Activated T-cell treated with anti-CD3 and anti-CD28 coated beads, Interleukin-2, amount 50 U/mL, for 1 hour (primary cell): ENCODE measurements at places on chromosomes 7 and 10.

- DNase-seq: no peak
Observed at GRCh38 chr7:131562941-131563340, 6.5 kb upstream of the PODXL start.

- DNase-seq: no peak
Observed at GRCh38 chr7:18437101-18437500, 58.4 kb upstream of the HDAC9 start.

DNA sequence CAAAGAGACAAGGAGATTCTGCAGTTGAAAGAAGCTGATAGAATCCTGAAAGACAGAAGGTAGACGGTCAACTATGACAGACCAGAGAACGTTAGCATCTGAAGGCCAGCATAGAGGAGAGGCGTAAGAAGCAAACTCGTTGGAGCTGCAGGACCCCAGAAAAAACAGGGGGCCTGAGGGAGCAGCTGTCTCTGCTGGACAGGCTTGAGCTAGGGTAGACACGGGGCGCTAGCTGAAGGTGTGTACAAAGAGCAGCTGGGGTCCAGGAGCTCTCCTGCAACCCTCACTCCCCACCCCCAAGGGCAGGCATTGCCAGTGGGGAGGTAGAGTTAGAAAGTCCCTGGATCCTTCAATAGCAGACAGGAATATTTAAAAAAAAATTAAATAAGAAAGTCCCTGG is 14.6 kb upstream of the GDI2 start:
- DNase-seq: no peak

GRCh38 chr7:149683181-149683580 is 90.2 kb downstream of the ZNF467 start:
- DNase-seq: no peak

- DNase-seq: peak; percentile 52
Observed at GRCh38 chr7:100568896-100569844, 4.5 kb downstream of the SAP25 start.

DNA sequence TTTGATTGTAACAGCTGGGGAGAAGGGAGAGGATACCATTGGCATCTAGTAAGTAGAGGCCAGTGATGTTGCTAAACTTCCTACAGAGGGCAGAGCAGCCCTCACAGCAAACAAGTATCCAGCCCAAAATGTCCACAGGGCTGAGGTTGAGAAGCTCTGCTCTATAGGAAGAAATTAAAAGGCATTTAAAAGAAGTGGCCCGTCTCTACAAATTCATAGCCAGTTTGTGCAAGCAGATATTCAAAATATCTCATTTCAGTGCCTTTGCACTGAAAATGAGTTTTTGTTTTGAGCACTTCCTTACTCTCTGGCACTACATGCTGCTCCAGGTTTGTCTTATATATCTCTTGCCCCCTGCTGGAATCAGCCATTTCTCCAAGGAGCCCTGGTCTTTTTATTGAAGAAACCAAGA is 330.0 kb downstream of the BBS9 start:
- no peak for DNase-seq

GRCh38 chr10:99630991-99631390 is 10.8 kb upstream of the SLC25A28 start:
- no peak for DNase-seq

- no peak for DNase-seq
Observed at GRCh38 chr10:122253605-122254004, 17.5 kb upstream of the BTBD16 start.

- no peak for DNase-seq
Observed at GRCh38 chr7:116315293-116315692, 105.0 kb downstream of the TES start.

GRCh38 chr10:103125323-103126267 is 67.5 kb downstream of the NT5C2 start:
- DNase-seq: no peak

DNA sequence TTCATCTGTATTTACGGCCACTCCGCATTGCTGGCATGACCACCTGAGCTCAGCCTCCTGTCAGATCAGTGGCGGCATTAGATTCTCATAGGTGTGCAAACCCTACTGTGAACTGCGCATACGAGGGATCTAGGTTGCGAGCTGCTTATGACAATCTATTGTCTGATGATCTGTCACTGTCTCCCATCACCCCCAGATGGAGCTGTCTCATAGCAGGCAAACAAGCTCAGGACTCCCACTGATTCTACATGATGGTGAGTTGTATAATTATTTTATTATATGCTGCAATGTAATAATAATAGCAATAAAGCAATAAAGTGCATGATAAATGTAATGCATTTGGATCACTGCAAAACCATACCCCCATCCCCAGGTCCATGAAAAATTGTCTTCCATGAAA is 1172.9 kb upstream of the AUTS2 start:
- no peak for DNase-seq

- no peak for DNase-seq
Observed at GRCh38 chr7:52502281-52502680, 533.2 kb upstream of the POM121L12 start.

DNA sequence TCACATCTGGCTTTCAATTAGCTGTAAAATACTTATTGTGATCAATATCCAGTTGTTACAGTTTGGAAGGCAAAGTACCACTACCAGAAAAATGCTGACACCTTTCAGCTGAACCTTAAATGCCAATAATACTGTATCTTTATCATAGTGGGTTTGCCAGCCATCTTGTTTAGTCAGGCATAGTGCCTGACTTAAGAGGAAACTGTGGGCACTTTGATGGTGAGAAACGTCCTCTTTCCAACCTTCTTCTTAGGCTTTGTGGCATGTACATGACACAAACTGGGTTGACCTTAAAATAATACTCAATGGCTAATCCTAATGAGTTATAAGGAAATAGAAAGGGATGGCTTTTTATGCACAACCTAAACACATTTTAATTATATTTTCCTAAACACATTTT is 52.3 kb upstream of the PRR15 start:
- no peak for DNase-seq

- no peak for DNase-seq
Observed at GRCh38 chr7:136086712-136087111, 109.6 kb upstream of the MTPN start.

- peak; percentile 54 for DNase-seq
Observed at GRCh38 chr7:50781381-50782293, 1.1 kb downstream of the GRB10 start.

DNA sequence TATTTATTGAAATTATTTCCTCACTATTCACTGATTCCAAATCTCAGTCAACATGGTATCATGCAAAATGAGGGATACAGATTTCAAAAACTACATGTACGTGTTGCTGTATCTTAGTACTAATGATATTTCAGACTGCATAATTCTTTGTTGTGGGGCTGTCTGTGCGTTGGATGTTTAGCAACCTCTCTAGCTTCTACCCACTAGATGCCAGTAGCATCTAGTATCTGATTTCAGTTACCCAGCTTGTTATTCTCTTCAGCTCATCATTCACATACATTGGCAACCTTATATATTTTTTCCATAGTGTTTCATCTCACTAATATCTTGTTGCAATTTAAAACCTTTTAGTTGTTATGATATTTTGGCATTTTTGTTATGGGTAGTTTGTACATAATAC is 22.5 kb upstream of the WASL start:
- no peak for DNase-seq

- DNase-seq: no peak
Observed at GRCh38 chr10:7896297-7896696, 78.0 kb downstream of the TAF3 start.

GRCh38 chr7:127810696-127811660 is 159.0 kb downstream of the SND1 start:
- DNase-seq: no peak

DNA sequence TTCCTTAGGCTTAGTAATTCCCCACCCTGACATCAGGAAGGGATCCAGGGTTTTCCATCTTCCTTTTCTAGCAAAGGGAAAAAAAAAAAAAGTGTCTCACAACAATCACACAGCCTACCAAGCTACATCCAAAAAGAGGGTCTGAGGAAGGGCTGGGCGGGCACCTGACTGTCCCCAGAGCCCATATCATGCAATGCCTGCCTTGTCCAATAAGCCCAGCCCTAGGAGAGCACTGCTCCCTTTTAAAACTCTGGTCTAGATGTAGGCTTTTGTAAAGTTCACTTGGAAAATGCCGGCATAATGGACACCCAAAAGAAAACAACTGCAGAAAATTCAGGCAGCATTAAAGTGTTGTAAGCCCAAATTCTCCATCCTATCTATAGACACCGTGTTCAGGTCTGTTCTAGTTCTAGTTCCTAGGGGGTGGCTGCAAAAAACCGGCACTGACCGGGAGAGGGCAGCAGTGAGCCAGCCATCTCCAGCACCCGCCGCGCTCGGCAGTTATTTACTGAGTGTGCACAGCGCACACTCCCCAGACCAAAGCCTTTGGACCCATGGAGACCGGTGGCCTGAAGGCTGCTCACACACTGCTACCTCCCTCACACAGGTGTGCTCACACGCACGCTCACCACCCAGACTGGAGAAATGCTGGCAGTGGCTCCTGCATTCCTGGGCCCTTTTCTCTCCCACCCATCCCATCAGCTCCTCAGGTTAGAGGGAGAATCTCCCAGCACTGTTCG is 48.7 kb downstream of the PODXL start:
- DNase-seq: peak; percentile 84

DNA sequence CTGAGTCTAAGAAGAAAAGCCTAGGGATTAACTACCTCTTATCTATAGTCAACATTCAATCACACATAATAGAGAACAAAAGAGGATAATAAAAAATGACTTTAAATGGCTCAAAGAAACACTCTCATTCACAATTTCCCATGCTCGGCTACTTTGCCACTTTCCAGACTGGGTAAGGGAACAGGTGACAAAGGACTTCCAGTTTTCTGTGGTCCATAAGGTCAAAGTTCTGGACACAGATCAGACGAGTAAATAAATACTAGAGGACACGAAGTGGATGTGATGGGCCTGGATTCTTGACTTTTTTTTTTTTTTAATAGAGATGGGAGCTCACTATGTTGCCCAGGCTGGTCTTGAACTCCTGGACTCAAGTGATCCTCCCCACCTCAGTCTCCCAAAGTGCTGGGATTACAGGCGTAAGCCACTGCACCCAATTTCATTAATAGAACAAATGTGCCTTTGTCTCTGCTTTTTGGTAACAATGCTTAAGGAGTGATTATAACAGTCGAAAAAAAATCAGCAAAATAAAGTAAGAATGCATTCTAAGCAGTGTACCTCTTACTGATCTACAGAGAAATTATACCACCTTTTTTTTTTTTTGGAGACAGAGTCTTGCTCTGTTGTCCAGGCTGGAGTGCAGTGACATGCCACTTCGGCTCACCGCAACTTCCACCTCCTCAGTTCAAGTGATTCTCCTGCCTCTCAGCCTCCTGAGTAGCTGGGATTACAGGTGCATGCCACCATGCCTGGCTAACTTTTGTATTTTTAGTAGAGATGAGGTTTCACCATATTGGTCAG is 70.6 kb downstream of the WAPL start:
- DNase-seq: no peak

- no peak for DNase-seq
Observed at GRCh38 chr10:82867056-82867455, 992.1 kb downstream of the NRG3 start.

DNA sequence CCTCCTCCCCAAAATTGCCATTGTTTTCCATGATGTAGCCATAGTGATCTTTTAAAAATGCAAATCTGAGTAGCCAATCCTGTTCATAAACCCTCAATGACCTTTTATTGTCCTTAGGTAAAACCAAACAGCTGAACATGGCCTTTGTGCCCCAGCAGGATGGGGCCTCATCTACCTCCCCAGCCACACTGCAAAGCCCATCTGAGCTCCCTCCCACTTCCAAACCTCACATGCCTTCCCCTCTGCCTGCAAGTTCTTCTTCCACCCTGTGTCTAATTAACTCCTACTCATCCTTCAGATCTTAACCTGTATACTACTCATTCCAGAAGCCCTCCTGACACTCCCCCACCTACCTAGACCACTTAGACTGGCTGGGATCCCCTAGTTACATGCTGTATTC is 178.8 kb upstream of the NPVF start:
- no peak for DNase-seq

DNA sequence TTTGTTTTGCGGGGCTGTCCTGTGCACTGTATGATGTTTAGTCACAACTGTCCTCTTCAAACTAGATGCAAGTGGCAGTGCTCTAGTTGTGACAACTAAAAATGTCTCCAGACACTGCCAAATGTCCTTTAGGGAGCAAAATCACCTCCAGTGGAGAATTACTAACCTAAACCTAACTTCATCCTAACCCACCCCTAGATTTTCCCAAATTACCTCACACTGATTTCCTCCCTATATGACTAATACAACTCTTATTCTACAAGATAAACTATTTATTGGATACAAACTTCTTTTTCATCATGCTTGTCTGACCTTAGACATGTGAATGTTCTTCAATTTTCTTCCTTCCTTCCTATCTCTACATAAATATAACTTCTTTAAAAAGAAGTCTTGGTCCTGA is 26.4 kb downstream of the PNPLA8 start:
- DNase-seq: no peak

DNA sequence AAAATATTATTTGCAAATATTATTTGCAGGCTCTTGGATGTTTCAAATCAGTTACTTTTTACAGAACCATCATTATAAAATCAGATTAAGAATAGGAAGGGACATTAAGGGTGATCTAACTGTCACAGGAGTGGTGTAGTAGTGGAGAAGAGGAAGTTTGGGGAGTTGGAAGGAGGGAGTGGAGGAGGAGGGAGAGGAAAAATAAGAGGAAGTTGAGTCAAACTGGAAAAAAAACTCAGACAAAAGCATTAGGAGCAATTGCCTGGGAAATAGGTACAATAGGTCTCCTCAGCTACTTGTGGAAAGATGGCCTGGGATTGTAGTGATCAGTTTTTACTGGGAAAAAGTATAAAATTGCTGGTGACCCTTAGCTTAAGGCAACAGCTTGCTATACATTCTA is 77.7 kb upstream of the GPR37 start:
- no peak for DNase-seq

DNA sequence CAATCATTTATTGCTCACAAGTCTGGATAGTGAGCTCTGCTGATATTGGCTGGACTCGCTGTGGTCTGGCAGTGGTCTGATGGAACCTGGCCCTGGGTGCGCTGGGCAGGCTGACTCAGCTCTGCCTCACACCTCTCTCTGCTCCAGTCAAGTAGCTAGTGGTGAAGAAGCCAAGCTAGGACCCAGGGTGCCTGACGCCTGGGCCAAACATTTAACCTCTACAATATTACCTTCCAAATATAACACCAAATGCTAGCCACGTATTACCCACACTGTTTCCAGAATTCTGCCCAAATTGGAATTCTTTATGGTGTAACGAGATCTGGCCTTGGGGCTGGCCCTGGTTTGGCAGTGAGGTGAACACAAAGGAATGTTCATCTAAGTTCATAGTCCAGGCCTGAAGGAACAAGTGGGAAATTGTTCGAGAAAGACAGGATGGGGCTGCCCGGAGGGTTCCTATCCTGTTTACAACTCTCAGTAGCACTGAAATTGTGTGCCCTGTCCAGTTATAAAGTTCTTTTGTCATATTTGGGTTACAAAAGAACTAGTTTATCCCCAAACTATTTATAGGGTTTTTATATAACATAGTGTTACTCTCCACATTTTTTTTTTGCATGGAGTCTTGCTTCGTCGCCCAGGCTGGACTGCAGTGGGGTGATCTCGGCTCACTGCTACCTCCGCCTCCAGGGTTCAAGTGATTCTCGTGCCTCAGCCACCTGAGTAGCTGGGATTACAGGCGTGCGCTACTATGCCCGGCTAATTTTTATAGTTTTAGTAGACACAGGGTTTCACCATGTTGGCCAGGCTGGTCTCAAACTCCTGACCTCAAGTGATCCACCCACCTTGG is 16.3 kb downstream of the OR2AE1 start:
- DNase-seq: no peak

- DNase-seq: no peak
Observed at GRCh38 chr7:138773817-138774216, 24.0 kb upstream of the TMEM213 start.

- DNase-seq: no peak
Observed at GRCh38 chr7:152949790-152950189, 190.2 kb downstream of the ACTR3B start.
